Suprapubic skin (tissue), 4 donors: ENCODE measurements at places on chromosomes 6 and 20.

- DNase-seq = no peak
These were observed 8.1 kb downstream of the NEDD9 start for GRCh38 chr6:11224252-11224965.

GRCh38 chr6:27333642-27334040, 21.6 kb upstream of the POM121L2 start:
- DNase-seq = no peak

GRCh38 chr6:157548635-157549467, 167.9 kb downstream of the ZDHHC14 start:
- no peak for DNase-seq

GRCh38 chr6:40391086-40391485, 196.1 kb downstream of the LRFN2 start:
- DNase-seq = no peak

GRCh38 chr20:47346172-47346571, 10.3 kb downstream of the ZMYND8 start:
- no peak for DNase-seq

- no peak for DNase-seq
These were observed 53.3 kb upstream of the HFE start for GRCh38 chr6:26033941-26034354.

DNA sequence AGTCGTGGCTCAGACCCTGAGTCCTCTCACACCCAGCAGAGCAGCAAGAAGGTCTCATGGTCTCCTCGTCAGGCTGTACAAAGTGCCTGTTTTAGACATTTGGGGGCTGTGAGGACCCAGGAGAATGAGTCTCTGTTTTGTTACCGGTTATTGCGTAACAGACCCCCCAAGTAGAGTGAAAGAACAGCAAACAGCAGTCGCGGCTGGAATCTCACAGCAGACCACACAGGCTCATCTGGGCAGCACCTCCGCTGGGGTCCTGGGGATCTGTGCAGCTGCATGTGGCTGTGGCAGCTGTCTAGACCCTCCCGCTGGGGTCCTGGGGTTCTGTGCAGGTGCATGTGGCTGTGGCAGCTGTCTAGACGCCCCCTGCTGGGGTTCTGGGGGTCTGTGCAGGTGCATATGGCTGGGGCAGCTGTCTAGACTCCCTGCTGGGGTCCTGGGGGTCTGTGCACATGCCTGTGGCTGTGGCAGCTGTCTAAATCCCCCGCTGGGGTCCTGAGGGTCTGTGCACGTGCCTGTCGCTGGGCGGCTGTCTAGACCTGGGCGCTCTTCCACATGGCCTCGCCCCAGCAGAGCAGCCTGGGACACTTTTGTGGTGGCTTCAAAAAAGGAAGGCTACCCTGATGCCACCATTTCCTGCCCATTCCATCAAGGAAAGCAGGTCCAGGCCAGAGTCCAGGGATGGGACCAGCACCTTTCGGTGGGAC, 24.7 kb downstream of the ENTPD6 start:
- peak; percentile 65 for DNase-seq

- DNase-seq = no peak
These were observed 425.1 kb downstream of the UTRN start for GRCh38 chr6:144710207-144710606.

GRCh38 chr6:42294759-42295158, 77.1 kb upstream of the MRPS10 start:
- DNase-seq = no peak

GRCh38 chr6:24721461-24722215, 2.7 kb upstream of the C6orf62 start:
- DNase-seq = no peak

GRCh38 chr6:124964764-124965105, 2.5 kb downstream of the RNF217 start:
- DNase-seq = no peak

DNA sequence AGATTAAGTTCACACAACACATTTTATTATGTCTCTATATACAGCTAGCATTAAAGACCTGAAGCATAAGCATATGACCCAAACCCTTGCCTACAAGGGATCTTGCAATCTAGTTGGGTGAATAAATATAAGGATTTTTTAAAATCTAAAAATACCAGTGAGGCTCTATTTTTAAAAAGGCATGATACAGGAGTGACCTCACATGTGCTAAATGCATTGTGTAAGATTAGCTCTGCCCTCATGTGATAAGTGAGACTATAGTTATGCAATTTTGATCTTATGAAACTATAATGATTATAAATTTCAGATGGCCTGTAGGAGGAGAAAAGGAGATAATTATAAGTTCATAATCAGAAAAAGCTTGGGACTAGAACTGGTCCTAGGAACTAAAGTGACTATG, 451.0 kb upstream of the MAN1A1 start:
- no peak for DNase-seq

DNA sequence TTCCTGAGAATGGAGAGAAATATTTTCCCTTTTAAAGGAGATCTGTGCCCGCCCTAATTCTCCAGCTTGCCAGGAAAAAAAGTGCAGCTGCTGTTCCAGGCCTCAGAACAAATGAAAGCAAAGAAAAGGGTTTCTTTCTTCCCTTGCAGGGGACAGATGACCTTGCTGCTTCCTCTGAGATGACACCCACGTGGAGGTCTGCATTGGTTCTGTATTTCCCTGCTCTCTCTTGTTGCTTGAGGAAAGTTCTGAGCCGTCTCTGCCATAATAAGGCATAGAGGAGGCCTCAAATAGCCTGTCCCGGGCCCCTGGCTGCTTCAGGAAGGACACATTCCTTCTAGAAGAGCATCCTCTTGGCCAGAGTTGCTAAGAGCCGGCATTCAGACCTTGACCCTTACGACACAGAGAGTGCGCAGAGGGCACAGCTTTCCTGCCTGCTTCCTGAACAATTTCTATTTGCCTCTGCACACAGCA, 501.8 kb upstream of the SULF2 start:
- DNase-seq = no peak

- DNase-seq = no peak
These were observed 253.4 kb upstream of the TAB2 start for GRCh38 chr6:149064001-149064659.

DNA sequence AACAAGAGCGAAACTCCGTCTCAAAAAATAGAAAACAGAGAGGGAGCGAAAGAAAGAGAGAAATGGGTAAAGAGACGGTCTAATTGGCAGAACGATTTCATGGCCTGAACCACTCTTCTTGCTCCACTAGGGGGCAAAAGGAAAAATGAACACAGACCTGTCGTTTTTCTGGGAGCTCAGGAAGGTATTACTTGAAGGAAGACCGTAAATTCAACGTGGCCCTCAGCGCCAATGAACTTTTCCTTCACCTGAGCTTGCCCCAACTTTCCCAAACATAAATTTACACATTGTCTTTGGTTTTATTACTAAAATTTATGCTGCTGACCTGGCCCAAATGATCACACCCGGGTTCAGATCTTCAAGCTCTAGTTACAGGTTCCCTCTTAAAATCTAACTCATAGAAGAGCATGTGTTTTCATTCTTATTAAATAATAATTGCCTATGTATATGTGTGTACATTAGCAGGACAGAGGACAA, 67.3 kb downstream of the ATP9A start:
- no peak for DNase-seq
